Activated B cell treated with CpG ODN at 0.5 μM for 24 hours (primary cell): ENCODE measurements at places on chromosomes 1 and 21. TPM values are rescaled to one million over a fixed set of nuclear protein-coding genes. Genes with fewer than 3 reads are reported as not detected.

The SYCP1 gene
- total RNA-seq = not detected in 2 replicates

The SYPL2 gene
- total RNA-seq = not detected in 2 replicates

The DAP3 gene
- 138 and 144 TPM in 2 replicates for total RNA-seq

The SYNC gene
- total RNA-seq = not detected in 2 replicates
